HFF-Myc (cell line): ENCODE measurements at places on chromosomes 4 and X.

GRCh38 chr4:159150821-159151390 lies 48.0 kb downstream of the RAPGEF2 start:
- no peak for DNase-seq

DNA sequence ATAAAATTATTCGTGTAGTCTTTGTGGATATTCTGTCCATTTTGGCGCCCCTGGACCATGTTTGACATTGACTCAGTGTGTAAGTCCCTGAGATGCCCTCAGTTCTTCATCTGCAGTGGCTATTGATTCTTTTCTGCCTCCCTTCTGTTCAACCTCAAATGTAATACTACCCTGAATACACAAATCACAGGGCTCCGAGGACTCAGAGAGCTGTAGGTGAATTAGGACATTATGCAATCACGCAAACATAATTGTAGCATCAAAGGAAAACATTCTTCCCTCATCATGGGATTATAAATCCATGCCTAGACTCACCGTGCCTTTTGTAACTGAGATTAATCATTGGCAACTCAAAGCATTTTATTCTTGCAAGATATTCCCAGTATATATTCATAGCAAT lies 161.4 kb upstream of the PACRGL start:
- no peak for DNase-seq

DNA sequence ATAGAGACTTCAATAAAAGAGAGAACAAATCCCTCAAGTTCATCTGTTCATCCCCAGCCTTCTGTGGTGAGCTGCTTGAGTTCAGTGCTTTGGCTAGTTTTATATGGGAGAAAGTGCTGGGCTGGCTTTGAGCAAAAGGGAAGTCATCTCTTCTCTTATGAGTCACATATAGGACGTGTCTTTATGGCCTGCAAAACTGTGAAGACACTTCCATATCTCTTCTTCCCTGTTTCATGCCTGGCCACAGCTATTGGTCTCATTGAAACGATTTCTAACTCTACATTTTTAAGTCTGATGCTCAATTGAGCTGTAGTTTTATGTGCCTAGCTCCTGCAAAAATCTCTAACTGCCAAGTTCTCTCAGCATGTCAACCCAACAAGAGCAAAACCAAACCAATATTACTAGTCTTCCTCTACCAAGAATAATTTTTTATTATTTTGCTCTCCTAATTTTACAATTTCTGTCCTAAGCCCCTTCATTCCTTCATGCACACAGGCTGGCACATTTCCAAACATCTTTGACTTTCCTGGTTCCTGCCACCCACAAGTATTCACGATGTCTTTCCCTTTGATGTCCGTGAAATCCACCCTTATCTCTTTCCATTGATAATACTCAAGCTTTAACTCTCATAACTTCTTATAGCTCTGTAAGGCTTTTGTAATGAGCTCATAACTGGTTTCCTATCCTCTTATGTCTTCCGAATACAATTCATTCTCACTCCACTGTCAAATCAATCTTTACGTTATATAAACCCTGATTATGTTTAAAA lies 165.3 kb downstream of the BTC start:
- DNase-seq = no peak

GRCh38 chr4:25908491-25908901 lies 5.5 kb upstream of the SMIM20 start:
- DNase-seq = peak; percentile 96

DNA sequence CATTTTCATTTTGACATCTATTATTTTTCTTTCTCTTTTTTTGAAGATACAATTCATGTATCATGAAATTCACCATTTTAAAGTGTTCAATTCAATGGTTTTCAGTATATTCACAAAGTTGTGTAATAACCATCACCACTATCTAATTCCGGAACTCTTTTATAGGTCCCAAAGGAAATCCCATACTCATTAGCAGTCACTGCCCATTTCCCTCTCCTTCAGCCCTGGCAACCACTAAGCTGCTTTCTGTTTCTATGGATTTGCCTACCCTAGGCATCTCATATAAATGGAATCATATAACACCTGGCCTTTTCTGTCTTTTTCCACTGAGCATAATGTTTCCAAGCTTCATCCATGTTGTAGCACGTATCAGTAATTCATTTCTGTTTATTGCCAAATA lies 3.2 kb upstream of the FGF2 start:
- no peak for DNase-seq

GRCh38 chr4:8834681-8835220 lies 36.9 kb downstream of the HMX1 start:
- DNase-seq = no peak

- DNase-seq = no peak
Observed at GRCh38 chrX:15384304-15384703, at the start of gene VEGFD. Gene VEGFD, minus strand, starts transcription at chrX:15384413. Its CDS starts 467 bp downstream, at chrX:15383946.

GRCh38 chr4:100894339-100894870 lies 376.6 kb upstream of the EMCN start:
- DNase-seq = no peak

- DNase-seq = no peak
Observed at GRCh38 chrX:112759512-112759911, 79.8 kb upstream of the LHFPL1 start.

- no peak for DNase-seq
Observed at GRCh38 chrX:37378830-37379229, 29.7 kb downstream of the PRRG1 start.

DNA sequence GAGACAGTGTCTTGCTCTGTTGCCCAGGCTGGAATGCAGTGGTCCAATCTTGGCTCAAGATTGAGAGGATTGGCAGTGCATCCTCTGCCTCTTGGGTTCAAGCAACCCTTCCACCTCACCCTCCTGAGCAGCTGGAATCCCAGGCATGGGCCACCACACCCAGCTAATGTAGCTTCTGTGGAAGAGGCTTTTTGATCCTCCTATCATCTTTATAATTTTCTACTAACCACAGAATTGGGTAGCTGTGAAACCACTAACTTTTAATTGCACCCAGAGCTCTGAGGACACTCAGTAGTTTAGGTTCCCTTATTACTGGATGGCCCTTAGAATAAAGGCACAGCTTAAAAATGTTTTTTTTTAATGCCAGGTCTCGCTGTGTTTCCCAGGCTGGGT lies 8.9 kb upstream of the AGA start:
- DNase-seq = no peak

DNA sequence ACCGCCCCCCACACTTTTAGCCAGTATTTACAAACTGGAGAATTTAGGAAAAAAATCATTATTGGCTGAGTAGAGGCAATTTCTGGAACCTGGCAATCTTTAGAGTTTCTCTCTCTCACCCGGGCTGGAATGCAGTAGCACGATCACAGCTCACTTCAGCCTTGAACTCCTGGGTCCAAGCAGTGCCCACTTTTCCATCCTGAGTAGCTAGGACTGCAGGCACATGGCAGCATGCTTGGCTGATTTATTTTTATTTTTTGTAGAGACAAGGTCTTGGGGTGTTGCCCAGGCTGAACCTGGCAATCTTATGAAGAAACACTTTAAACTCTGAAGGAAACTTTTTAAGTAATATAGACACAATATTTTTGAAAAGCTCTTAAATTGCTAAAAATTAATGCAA lies 120.1 kb downstream of the AFF1 start:
- no peak for DNase-seq

DNA sequence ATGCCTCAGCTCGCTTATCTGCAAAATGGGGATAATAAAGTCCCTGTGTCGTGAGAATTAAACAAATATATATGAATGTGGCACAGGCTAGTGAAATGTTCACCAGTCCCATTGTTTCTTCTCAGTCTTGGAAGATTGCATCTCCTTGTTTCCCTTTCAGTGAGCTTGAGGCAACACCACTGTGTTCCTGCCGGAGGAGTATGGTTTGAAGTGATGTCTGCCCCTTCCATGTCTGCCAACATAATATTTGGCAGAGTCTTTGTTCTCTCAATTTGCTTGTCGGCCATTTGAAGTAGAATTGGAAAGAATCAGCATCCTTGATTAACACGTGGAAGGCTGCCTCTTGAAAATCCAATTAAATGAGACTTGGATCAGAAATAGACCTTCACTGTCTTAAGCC lies 1088.5 kb upstream of the INTU start:
- DNase-seq = no peak

GRCh38 chrX:127466211-127466610 lies 586.0 kb downstream of the ACTRT1 start:
- no peak for DNase-seq

- peak; percentile 3 for DNase-seq
Observed at GRCh38 chr4:114694770-114695169, 96.2 kb downstream of the UGT8 start.

GRCh38 chr4:148793221-148793620 lies 351.0 kb upstream of the NR3C2 start:
- DNase-seq = no peak

DNA sequence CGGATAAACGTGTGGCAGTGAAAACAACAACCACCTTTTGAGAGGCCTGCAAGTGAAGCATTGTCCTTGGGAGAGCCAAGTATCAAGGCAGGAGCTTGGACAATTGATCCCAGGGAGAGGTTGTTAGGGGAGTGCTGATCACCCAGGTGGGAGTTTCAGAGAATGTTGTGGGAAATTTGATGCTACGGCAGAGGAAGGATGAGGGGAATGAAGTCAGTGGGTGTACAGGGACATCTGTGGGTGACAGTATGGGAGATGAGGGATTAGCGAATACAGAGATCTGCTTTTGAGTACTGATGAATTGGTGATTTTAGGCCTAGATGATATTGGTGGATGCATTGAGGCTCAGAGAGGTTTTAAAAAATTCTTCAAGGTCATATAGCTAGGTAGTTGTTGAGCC lies 4.3 kb downstream of the GNL3L start:
- no peak for DNase-seq

- no peak for DNase-seq
Observed at GRCh38 chrX:48940404-48940955, 16.9 kb downstream of the OTUD5 start.

GRCh38 chr4:55386840-55387239 lies 8.9 kb upstream of the TMEM165 start:
- no peak for DNase-seq

GRCh38 chr4:127362686-127363085 lies 270.1 kb upstream of the INTU start:
- no peak for DNase-seq

DNA sequence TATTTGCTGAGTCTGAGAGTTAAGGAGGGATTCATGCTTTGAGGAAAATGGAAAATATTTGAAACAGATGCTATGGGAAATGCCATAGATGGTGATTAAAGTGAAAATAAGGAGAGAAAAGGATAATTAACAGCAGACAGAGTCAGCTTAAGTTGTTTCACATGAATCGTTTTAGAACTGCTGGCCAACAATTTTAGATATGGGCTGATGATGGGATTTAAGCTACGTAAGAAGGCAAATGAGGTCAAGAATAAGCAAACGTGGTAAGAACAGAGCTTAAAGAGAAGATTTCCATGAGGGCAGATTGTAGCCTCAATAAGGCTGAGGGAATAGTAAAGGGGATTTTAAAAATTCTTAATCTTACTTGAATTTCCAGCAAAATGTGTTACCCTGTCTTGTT lies 77.9 kb downstream of the MFAP3L start:
- no peak for DNase-seq

GRCh38 chrX:64427787-64428186 lies 32.5 kb upstream of the MTMR8 start:
- DNase-seq = no peak

DNA sequence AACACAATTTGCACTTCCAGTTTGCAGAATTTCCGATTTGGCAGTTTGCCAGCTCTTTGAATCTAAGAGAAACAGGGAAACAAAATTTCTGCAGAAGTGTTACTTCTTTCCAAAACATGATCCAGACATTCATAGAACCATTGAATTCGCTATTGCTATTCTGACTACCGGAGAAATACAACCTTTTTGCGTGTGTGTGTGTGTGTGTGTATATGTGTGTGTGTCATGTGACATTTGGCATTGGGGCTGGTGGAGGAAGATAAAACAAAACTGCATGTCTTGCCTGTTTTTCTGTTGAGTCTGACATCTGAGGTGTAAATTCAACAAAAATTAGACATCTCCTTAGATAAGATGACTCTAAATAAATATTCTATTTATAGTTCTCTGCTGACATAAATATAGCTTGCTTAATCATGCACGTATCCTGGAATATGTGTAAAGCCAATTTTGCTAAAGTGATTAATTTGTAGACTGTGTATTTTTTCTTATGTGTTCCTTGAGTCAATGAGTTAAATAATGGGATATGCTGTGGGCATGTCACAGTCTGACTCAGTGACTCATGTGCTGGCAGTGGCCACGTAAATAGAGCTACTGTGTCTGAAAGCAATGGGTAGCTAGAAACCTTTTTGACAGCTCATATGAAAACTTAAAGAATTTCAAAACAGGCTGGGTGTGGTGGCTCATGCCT lies 98.9 kb downstream of the HPGD start:
- peak; percentile 40 for DNase-seq

DNA sequence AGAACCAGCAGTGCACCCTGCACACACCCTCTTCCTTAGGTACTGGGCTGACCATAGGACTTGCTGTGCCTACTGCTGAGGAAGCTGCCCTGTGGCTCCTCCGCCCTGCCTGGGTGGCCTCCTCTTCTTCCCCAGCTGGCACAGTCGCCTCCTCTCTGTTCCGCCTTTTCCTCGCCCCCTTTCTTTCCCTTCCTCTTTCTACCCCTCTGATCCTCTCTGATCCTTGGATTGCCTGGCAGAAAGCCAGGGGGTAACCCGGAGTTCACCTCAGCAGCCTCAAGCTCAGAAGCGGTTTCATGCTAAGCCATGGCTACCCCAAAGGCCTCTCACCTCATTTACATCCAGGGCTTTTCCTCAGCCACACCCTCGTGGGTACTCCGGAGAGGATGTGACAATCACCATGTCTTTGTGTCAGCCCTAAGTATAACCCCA lies 136.2 kb downstream of the SMIM20 start:
- DNase-seq = no peak

DNA sequence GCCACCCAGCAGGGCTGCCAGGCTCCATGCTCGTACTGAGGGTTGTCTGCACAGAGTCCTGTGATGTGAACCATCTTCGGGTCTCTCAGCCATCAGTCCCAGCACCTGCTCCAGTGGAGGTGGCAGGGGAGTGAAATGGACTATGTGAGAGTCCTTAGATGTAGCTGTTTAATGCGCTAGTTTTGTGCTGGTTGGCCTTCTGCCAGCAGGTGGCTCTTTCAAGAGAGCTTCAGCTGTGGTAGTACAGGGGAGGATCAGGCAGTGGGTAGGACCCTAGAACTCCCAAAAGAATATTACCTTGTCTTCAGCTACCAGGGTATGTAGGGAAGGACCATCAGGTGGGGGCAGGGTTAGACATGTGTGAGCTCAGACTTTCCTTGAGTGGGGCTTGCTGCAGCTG lies 1066.0 kb downstream of the GLUD2 start:
- no peak for DNase-seq

DNA sequence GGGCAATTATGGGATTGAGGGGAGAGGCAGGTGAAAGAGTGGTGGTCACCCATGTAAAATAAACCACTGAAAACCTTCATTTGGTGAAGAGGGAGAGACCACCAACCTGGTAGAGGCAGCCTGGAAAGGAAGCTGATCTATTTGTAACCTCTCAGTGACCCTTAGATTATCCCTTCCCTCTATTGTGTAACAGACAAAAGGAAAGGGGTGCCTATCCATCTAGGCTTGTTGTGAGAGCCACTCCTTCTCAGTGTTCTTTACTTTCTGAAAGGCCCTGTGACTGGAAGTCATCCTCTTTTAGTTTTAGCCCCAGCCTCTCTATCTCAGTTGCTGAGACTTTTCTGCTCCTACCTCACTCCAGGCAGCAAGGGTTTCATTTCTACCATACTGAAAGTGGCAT lies 142.4 kb downstream of the TMEM164 start:
- no peak for DNase-seq

GRCh38 chrX:153397256-153397960 lies 3.7 kb downstream of the PNMA6E start:
- DNase-seq = no peak
